ENCODE measurements at places on chromosomes 12 and 14.

DNA sequence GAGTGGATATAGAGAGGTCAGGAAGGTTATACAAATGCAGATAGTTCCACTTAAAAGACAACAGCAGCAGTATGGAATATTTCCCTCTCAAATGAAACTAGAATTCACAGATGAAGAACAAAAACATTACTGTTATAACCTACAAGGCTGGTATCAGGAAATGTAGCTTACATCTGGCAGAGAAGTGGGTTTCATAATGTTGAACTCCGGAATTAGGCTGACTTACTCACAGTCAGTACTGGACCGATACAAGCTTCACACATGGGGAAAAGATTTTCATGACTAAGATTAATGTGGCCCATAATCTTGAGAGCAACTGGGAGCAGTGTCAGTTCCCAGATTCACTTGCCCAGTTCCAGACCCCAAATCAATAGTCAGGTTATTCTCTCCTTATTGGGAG is 353.9 kb downstream of the DUSP6 start:
- no peak for DNase-seq

- DNase-seq, result no peak
Measured at GRCh38 chr12:12548713-12549112, 13.9 kb downstream of the DUSP16 start.

- DNase-seq, result peak; percentile 57
Measured at GRCh38 chr14:105532735-105533141, 6.4 kb downstream of the TMEM121 start.

- DNase-seq, result no peak
Measured at GRCh38 chr12:120642826-120643225, 2.4 kb downstream of the CABP1 start.

- peak; percentile 66 for DNase-seq
Measured at GRCh38 chr14:85533023-85533860, 3.3 kb downstream of the FLRT2 start.

DNA sequence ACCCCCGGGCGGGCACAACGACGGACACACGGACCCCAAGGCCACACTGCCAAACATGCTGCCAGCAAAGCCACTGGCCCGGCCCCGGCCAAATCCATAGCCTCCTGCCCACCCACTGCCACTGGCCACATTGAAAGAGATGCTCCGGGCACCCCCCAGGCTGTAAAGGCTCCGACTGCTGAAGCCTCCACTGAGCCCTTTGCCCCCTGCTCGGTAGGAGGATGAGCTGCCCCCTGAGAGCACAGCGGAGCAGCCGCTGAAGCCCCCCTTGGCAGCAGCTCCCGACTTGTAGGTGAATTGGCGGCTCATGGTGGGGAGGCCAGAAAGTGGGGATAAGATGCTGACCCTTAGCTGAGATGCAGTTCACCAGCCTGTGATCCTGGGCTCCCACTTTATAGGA is at the start of gene KRT73:
KRT73 (minus strand) TSS at position 344 of the 400 bp plus-strand sequence; CDS start at position 309, 35 bp downstream.
- no peak for DNase-seq

GRCh38 chr14:67636361-67636919 is 16.7 kb downstream of the ARG2 start:
- DNase-seq, result no peak

GRCh38 chr12:103821773-103822172 is 19.3 kb downstream of the NT5DC3 start:
- DNase-seq, result no peak

- no peak for DNase-seq
Measured at GRCh38 chr12:62426089-62426488, 40.5 kb upstream of the MON2 start.

DNA sequence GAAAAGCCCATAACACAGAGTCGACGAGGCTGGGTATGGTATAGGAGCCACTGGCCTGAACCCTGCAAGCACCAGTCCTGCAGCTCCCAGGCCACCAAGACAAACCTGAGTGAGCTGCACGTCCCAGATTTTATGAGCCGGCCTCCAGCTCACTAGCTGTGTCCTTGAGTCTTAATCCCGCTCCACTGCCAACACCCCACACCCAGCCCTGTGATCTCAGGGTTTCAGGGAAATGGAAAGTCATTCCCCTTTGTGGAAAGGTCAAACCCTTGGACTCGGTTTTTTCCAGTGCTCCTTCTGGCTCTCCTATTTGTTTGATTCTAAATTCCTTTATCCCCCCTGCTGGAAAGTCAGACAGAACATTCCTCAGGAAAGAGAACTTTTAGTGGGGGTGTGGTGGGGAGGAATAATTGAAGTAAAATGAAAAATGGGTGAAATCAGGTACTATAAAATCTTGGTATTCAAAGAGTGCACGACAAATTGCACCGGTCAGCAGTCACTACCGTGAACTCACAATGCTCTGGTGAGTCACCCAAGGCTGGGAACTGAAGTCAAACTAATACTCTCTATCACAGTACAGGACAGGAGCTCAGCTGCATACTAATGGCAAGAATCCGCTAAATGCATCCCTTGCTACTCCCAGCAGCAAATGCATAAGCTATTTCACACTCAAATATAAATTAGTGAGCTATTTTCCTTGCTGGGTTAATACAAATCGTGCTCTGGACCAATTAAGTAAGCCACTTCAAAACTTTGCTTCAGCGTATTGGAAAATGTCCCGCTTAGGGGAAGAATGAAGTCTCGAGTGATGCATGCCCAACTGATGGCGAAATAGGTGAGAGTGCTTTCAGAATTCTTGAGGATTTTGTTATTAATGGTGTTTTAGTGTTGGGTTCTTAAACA is 9.0 kb downstream of the PITPNM2 start:
- no peak for DNase-seq

- DNase-seq, result no peak
Measured at GRCh38 chr14:47929334-47929733, 253.9 kb upstream of the MDGA2 start.

DNA sequence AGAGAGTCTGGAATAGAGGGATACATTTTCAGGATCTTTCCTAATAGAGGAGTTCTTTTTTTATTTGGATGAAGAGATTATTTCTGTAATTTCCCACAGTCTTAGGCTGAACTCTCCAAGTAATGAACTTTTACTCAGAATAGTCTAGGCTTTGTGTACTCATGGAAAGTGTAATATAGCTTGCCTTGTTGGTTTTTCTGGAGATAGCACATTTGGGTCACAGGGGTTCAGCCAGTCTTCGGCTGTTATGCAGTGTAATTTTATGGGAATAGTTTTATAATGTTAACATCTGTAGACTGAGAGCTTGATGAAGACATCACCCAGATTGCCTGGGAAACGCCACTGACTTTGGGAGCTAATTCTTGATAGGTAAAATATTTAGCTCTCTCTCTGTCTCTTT is 450.8 kb downstream of the RAD51B start:
- no peak for DNase-seq

DNA sequence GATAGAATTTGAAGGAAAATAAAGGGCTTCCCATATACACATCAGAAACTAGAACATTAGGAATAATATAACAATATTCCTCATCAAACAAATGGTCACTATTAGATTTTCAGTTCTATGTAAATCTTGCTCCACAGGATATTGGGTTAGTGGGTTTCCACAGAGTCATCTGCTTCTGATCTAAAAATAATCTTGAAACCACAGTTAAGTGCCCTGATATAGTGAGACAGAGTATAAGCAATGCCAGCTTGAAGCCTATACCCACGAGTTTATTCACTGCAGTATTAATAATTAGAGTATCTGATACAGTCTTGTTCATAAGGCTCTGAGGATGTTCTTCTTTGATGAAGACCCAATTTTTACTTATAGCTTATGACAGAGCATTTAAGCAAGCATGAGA is 74.5 kb upstream of the ATF7IP start:
- DNase-seq, result no peak

- DNase-seq, result no peak
Measured at GRCh38 chr12:63064080-63064479, 86.9 kb downstream of the AVPR1A start.

- no peak for DNase-seq
Measured at GRCh38 chr12:103799857-103800771, 40.9 kb downstream of the NT5DC3 start.

GRCh38 chr12:57175428-57176138 is 28.2 kb upstream of the LRP1-AS start:
- DNase-seq, result peak; percentile 87

DNA sequence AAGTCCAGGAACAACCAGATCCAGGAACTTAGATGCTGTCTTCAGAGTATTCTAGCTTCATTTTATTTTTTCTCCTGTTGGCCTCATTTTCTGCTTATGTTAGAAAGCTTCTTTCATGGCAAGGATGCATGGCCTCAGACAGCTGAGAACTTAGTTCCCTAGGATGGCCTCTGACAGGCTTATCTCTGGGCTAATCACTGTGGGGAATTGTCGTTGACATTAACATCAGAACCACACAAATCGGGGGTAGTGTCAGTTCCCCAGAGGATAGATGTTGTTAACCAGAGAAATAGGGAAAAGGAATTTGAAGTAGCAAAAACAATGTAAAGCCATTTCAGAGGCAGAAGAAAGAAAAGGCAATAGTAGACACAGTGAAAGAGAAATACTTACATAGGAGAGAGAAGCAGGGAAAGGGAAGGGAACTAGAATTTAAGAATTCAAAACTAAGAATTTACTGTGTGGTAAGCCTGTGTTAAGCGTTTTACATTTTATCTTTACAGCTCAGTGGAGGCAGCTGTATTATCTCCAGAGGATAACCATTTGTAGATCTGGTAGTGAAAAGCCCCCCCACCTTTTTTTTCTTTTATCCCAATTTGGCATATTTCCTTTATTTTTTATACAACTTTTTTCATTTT is 21.8 kb downstream of the FUT8 start:
- no peak for DNase-seq

DNA sequence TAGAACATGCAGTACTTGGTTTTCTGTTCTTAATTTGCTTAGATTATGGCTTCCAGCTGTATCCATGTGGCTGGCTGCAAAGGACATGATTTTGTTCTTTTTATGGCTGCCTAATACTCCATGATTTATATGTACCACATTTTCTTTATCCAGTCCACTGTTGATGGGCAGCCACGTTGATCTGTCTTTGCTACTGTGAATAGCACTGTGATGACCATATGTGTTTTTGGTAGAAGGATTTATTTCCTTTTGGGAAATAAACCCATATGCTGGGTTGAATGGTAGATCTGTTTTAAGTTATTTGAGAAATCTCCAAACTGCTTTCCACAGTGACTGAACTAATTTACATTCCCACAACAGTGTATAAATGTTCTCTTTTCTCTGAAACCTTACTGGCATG is 86.2 kb upstream of the FERMT2 start:
- DNase-seq, result no peak

GRCh38 chr14:93331728-93332396 is 974 bp downstream of the BTBD7 start:
- no peak for DNase-seq

DNA sequence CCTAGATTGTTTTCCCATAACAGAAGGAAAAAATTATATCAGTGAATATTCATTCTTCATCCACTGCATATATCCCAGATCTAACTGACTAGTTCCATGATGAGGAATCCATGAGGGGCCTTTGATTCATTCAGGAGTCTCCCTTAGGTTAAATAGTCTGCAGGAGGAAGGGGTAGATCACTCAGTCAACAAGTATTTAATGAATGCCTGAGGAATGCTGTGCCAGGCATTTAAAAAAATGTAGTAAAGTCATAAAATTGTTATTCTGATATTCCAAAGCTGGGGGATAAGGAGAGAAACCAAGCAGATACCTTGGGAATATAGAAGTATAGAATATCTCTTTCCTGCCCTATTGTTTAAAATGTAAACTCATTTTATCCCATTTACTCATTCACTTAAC is 216.2 kb upstream of the CAND1 start:
- DNase-seq, result no peak

DNA sequence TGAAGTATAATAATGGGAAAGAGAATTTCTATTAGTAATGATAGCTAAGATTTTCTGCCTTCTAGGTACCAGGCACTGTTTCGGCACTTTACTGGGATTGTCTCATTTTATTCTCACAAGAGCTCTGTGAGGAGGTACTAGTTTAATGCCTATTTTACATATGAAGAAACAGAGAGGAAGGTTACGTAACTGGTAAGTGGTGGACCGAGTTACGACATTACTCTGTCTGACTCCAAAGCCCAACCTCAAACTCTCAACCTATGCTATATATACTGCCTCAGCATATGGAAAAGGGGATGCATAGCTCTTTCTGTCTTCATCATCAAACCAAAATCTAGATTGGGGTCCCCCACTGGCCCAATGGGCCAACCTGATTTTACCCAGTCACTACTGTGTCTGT is 133.5 kb downstream of the KTN1 start:
- no peak for DNase-seq

- no peak for DNase-seq
Measured at GRCh38 chr14:104406831-104407230, 172.7 kb upstream of the C14orf180 start.

DNA sequence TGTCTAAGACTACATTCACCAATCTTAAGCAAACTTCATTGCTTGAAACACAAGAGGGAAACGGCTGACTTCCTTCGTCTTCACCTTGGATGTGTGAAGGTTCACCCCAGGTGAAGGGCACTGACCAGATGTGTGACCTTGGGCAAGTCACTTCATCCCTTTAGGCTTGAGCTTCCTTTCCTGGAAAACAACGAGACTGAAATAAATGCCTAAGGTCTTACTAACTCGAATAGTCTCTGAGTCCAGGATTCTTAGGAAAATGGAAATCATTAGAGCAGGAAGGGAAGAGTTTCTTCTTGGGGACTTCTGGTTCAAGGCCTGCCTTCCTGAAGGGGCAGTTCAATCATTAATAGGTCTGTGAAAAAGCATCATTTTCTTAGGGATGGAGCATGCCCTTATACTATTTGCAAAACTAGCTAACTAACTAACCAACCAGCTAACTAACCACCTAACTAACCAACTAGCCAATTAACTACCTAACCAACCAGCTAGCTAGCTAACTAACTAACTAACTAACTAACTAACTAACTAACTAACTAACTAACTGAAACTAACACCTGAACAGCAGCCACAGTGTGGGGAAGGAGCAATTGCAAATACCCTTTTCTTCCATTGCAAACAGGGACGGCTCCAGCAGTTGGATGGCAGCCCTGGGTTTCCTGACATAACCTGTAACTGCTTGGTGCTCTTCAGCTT is 31.5 kb upstream of the EMP1 start:
- no peak for DNase-seq

GRCh38 chr12:70691018-70691672 is 53.9 kb upstream of the PTPRB start:
- DNase-seq, result no peak

- DNase-seq, result no peak
Measured at GRCh38 chr14:73913256-73913655, 26.6 kb downstream of the ZNF410 start.

DNA sequence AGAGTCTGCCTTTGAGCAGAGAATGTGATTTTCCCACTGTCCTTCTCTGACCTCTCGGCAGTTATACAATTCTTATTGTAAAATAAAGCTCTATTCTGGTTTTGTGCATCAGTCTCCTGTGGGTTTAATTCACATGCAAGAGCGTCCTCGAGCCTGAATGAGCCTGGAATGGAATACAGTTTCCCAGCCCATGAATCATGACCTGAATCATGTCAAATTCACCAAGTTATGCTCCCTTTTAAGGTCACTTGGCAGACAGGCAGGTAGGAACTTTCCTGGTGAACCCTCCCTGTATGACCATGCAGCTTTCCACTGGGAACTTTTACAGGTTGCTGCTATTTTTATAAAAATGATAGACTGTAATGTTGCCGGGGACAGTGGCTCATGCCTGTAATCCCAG is 41.7 kb downstream of the BICD1 start:
- DNase-seq, result no peak
